ENCODE measurements at places on chromosomes 2 and 18.

DNA sequence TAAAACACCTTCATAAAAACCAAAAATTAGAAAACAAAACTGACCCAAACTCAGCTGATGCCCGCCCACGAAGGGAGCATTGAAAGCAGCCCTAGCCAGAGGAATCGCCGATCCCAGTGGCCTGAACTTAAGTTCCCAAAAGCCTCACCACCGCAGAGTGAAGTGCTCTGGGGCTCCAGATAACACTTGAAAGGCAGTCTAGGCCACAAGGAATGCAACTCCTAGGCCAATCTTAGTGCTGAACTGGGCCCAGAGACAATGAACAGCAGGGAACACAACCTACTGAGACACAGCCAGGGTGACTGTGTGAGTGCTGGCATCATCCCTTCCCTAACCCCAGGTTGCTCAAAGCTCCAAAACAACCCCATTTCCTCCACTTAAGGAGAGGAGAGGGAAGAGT lies 59.6 kb upstream of the CHN1 start:
- DNase-seq = no peak

- DNase-seq = no peak
These were observed 85.0 kb downstream of the FMNL2 start for GRCh38 chr2:152419944-152420343.

DNA sequence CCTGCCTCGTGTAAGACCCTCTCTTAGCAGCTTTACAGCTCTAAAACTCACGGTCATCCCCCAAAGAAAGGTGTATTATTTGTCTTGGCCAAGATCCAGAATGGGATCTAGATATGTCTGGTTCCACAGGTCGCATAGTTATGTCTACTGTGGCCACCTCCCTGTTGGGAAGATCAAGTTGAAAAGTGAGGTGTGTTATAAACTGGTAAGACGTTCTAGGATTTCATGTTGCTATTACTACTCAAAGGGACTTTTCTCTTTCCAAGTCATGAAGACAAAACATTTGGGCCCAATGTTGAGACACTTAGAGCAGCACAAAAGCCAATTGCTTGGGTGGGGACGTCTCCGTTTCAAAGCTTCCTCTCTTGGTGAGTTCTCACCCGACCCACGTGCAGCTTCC lies 766.0 kb downstream of the RNF144A start:
- no peak for DNase-seq

- DNase-seq = no peak
These were observed 51.1 kb upstream of the EPC2 start for GRCh38 chr2:148593421-148593820.

DNA sequence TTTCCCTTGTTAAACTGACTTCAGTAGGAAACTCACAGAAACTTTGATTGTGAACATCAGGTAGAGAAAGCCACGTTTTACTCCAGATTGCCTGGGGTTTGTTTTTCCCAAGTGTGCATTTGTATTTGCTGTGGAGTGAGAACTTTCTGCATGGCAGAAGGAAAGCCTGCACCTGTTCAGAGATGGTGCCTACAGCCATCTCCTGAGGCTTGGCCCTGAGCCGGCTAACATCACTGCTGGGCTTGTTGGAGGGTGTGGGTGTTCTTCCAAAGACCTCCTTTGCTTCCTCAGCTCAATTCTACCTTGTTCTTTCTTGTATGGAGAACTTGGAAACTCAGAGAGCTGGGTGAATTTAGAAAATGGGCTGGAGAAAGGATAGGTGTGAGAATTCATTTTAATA lies 16.1 kb downstream of the KCNS3 start:
- no peak for DNase-seq

DNA sequence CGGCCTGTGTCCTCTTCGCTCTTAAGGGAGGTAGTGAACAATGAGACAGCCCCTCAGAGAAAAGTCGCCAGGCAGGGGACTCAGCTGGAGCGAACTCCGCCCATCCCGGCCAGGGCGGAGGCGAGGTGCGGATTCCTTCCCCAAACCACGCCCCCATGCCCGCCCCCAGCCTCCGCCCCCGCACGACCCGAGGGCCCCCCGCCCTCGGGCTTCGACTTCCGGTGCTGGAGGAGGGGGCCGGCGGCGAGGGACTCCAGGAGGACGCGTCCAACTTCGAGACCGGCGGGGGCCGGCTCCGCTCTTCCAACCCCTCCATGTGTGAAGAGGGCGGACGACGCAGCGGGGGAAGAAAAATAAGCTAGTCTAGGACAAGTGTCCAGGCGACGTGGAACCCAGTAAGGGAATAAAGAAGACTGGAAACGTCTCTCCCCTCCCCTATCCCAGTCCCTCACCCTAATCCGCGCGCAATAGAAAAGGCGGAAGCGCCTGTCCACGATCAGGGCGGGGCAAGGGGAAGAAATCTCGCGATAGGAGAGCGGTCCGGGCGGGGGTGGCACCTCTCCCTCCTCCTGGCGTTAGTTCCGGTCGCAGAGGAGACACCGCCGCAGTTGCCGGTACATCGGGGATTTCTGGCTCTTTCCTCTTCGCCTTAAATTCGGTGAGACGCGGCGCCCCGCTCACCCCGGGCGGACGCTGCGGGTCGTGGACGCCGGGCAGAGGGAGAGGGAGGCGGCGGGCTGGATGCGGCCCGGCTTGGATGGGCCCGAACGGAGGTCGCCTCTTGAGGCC lies at the start of gene BZW1:
BZW1 (plus strand) TSS at position 578 of the 789 bp plus-strand sequence. CDS start 1,308 bp downstream, outside the sequence.
- peak; percentile 95 for DNase-seq

DNA sequence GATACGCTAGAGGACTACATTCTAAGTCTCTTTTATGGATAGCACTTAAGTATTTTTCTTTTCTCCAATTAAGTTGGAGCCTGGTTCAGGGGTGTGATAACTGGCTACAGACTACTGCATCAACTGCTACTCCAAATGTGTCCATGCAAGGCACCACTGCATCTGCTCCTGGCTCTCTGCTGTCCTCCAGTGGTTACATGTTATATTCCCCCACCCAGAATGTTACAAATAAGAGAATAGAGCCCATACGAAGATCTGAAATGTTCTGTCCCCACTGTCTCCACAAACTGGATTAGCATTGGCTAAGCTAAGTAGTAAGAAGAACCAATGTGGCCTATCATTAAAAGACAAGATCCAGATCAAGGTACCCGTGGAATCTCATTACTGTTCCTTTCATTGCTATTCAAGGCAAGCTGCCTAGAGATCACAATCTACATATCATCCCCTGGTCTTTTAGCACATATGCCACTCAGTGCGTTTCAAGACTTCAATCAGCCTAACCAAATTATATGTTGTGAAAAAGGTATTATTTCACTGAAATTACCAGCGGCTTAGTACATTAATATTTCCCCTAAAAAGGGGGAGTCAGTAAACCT lies 308.3 kb upstream of the SLC8A1 start:
- no peak for DNase-seq

GRCh38 chr2:85596486-85597143 lies 1.1 kb downstream of the RNF181 start:
- no peak for DNase-seq

DNA sequence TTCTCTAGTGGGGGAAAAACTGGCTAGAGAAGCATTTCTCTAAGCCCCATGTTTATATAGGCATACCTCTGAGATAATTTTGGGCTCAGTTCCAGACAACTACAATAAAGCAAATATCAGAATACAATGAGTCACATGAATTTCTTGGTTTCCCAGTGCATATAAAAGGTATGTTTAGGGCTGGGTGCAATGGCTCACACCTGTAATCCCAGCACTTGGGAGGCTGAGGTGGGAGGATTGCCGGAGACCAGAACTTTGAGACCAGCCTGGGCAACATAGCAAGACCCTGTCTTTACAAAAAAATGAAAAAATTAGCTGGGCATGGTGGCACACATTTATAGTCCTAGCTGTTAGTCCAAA lies 22.2 kb downstream of the TSN start:
- no peak for DNase-seq

GRCh38 chr2:105431367-105432043 lies 32.7 kb upstream of the FHL2 start:
- DNase-seq = no peak
